Activated CD4-positive, alpha-beta memory T cell treated with anti-CD3 and anti-CD28 coated beads, Interleukin-2, amount 10 ng/mL, durations not matched to agents 7 days and 5 days (primary cell): ENCODE measurements at places on chromosomes 4 and X.

DNA sequence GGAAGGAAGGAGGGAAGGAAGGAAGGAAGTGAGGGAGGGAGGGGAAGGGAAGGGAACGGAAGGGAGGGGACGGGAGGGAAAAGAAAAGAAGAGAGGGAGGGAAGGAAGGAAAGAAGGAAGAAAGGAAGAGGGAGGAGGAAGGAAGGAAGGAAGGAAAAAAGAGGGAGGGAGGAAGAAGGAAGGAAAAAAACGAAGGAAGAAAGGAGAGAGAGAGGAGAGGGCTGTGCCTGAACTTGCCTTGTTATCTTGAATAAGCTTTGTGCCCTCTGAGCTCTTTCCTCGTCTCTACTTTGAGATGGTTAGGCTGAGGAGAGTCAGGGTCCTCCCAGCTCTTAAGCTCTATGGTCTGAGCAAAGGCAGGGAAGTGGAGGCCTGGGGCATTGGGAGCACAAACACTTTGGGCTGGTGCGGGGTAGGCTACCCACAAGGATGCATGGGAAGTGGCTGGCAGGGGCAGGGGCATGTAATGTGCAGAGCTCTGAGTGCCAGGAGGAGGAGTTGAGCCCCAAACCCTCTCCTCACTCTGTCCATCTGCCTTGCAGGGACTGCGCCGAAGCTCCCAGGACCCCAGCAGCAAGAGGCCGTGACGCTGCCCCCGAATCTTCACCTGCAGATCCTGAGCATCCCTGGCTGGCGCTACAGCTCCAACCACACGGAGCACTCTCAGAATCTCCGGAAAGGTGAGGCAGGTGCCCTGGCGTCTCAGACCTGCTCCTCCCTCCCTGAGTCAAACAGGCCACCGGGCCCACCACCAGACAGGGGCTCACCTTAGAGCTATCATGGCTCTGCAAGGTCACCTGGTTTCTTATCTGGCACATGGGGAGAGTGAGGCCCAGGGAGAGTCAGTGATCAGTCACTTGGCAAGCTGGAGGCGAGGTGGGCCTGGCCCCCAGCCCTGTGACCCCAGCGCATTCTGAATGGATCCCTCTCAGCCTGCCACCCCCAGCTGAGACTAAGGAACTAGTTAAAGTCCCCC is 26.5 kb upstream of the MRFAP1 start:
- no peak for DNase-seq

GRCh38 chr4:138037696-138038095 is 204.5 kb downstream of the SLC7A11 start:
- DNase-seq = no peak

DNA sequence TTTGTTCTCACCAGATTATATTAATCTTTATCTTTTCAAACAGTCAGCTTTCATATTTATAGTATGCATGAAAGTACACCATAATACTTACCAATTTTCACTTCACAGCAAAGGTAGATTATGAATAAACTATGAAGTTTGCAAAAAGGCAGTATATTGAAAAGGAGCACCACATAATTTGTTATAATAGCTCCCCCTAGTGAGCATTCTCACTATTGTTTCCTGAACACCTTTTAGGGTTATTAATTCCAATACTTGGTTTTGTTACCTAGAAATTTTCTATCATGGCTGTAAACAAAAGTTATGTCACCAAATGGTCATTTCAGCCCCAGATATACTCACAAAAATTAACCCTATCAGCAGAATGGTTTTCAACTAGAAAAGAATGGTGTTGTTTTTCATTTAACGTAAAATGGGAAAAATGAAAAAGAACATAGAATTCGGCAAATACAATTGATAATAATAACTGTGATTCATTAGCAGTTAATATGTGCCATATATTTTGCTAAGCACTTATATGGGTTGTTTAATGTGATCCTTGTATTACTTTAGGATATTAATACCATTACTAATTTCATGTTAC is 30.2 kb upstream of the NKX6-1 start:
- no peak for DNase-seq

- no peak for DNase-seq
Measured at GRCh38 chrX:69369999-69370398, 134.1 kb upstream of the NALF2 start.

DNA sequence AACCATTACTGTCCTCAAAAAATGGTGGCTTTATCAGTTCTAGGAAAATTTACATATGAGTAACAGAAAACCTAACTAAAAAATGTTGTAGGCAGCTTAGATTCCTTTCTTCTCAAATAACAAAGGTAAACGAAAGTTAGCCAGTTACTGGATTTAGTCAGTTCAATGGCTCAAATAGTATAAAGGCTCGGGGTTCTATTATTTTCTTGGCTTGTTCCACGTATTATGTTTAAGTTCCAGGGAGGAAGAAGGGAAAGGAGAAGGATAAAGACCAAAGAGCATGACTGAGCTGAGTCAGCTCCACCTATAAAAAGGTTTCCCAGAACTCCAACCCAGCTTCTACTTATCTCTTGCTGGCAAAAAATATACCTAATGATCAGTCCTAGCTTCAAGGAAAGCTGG is 41.0 kb upstream of the MAB21L2 start:
- DNase-seq = no peak

- DNase-seq = no peak
Measured at GRCh38 chr4:6275898-6276806, 6.5 kb downstream of the WFS1 start.

- DNase-seq = no peak
Measured at GRCh38 chr4:153295131-153295755, 49.2 kb upstream of the MND1 start.

DNA sequence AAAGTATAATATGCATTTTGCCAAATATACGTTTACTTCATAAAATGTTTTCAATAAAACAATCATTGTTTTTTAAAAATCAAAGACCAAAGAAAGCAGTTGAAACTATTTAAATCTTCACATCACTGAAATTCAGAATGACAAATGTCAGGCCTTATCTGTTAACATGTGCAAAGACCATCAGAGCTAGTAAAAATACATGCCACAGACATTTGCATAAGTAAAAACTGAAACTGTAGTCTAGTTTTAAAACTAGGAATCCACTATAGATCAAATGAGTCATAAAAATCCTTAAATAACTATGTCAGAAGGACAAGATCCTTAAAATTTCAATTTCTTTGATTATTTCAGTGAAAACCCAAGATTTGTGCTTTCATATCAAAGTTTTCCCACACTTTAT is 24.8 kb downstream of the KLHL15 start:
- DNase-seq = no peak

- no peak for DNase-seq
Measured at GRCh38 chr4:148955564-148956297, 513.5 kb upstream of the NR3C2 start.

GRCh38 chr4:26782168-26782829 is 78.3 kb upstream of the STIM2 start:
- DNase-seq = no peak

DNA sequence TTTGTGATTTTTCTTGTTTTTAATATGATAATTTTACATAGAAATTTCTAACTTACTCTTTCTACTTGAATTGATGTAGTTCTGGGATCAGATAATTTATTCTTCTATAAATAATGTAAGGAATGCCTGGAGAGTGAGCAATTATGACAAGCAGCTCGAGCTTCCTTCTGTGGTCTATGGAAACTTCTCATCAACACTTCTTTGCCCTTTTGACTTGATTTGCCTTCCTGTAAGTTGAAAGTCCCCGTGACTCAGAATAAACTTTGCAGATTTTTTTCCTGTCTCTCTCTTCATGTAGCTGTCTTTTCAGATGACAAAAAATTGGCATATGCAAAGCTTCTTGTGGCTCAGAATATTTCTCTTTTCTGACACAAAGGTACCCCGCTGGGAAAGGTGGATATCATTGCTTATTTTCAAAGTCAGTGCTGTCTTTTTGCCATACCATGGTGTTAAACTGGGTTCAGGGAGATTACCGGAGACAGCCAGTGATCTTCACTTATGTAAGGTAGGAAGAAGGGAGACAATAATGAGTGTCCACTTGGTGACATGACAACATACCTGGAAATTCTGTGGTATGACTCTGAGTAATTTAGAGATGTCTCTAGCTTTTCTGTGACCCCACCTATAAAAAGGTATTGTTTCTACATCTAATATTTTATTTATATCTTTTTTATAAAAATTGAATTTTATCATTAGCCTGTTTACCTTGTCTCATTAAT is 278.6 kb upstream of the GNPDA2 start:
- no peak for DNase-seq

DNA sequence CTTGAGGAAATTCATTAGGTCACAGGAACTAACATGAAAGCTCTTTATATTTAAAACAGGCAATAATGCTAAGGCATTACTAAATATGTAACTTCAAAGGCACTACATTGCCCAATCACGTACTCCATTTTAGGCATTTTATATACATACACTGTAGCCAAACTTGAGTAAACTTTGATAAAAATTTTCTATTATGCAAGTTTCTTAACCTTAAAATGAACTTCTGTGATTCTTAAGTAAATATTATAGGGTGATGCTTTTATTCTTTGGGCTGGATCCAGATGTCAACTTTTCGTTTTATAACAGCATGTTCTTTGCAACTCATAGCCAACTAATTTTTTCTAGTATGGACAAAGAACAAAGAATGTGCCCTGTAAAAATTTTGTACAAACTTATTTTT is 28.3 kb upstream of the MAP9 start:
- DNase-seq = no peak

DNA sequence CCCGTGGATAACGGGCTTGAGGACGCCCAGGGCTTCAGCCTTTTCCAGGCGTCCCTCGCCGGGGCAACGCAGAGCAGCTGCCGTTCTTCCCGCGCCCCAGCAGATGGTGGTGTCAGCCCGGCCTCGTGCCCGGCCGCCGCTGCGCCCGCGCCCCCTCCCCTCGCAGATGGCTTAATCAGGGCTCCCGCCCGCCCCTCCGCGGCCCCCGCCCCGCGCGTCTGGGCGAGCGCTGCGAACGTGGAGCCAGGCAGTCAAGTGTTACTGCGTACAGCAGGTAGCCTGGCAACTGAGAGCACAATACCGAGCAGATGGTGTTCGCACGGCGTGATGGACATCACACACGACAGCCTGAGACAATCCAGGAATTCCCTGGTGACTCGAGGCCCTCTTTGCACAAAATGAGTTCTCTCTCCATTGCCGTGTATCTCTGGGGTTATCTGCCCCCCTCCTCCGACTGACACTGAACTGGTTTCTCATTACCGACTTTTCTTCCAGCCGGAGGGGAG is 69.3 kb downstream of the MGST2 start:
- peak; percentile 48 for DNase-seq

- DNase-seq = no peak
Measured at GRCh38 chrX:40157228-40158035, 59.7 kb upstream of the BCOR start.

GRCh38 chr4:30716681-30717207 is 3.4 kb upstream of the PCDH7 start:
- DNase-seq = no peak

- no peak for DNase-seq
Measured at GRCh38 chr4:41174444-41174843, 39.9 kb downstream of the APBB2 start.

DNA sequence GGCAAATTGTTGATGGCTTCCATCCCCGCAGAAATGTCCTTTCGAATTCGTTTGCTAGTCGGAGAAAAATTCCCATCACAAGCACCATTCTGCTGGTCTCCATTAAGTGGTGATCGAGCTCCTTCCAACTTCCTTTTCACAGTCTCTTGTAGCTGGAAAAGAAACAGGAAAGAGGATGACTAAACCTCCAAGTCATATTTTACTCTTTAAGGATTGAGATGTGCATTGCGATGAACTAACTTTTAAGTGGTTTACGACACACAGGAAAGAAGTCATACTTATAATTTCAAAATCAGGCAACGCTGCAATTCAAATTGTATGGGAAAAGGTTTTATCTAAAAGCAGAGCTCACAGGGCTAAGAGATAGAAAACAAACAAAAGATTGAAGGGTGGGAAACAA is 225.2 kb downstream of the MGST2 start:
- no peak for DNase-seq

- no peak for DNase-seq
Measured at GRCh38 chr4:99950913-99951254, 809 bp upstream of the H2AZ1 start.

DNA sequence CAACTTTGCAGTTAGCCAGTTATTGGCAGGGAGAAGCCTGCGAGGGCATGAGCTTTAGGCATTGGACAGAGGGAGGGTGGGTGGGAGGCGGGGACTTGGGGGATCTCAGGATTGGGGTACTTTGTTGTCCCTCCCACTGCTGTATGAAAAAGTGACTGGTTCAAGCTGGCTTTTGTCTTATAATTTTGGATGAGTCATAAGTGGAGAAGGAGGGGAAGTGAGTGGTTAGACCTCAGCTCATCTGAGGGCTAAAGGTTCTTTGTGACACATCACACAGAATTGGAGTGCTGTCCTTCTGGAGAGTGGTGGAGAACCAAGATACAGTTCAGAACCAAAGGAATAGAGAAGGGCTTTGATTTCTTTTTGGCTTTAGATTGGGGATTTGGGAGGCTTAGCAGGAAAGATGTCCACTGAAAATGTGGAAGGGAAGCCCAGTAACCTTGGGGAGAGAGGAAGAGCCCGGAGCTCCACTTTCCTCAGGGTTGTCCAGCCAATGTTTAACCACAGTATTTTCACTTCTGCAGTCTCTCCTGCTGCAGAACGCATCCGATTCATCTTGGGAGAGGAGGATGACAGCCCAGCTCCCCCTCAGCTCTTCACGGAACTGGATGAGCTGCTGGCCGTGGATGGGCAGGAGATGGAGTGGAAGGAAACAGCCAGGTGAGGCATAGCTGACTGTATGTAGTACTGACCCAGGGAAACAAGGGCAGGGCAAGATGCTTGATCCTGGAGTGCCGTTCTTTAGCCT is at the start of gene SLC4A4:
Gene SLC4A4, plus strand, starts transcription at position 175 of the 748 bp plus-strand sequence.
- DNase-seq = peak; percentile 20

DNA sequence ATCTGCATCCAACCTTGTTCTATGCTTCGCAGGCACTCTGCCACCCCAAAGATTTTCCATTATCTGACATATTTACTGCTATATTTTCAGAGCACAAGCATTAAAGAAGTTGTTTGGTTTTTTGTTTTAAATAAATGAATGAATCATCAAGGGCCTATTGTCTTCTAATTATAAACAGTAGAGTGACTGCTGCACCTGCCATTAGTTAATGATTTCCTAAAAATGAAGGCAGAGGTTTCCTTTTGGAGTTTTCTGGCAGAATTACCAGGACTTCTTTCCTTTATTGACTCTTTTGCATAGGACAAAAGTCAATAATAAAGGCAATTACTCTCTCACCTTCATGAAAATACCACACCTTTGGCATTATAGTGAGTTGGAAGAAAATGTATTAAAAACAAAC is 238.1 kb downstream of the INPP4B start:
- DNase-seq = no peak

- peak; percentile 81 for DNase-seq
Measured at GRCh38 chrX:134460005-134460861, at the start of gene HPRT1. Gene HPRT1 (plus strand): TSS chrX:134460165. CDS start chrX:134460312, 147 bp downstream.

DNA sequence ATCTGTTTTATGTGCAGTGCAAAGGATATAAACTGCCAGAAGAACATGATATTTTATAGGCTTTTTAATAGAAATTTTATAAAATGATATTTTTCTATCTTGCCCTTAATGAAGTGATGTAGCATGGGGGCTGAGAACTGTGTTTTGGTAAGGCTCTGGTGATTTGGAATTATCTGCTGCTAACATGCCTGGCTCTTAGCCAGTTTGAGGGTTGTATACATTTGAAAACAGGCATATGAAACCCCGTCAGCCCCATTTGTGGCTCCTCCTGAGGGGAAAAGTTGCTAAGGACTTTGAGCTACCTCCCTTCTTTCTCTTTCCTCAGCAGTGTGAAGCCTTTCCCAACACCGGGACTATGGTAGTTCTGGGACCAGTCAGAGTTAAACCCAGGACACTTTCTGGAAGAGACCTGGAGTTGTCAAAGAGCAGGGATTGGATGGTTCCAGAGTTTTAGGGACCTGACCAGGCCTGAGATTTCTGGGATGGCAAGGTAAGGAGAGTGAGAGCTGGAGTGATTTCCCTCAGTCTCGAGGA is 4.7 kb downstream of the SFRP2 start:
- no peak for DNase-seq

GRCh38 chr4:90419124-90419711 is 292.0 kb downstream of the CCSER1 start:
- DNase-seq = no peak
